MV-4-11 (cell line): ENCODE measurements at places on chromosomes 16 and 17.

DNA sequence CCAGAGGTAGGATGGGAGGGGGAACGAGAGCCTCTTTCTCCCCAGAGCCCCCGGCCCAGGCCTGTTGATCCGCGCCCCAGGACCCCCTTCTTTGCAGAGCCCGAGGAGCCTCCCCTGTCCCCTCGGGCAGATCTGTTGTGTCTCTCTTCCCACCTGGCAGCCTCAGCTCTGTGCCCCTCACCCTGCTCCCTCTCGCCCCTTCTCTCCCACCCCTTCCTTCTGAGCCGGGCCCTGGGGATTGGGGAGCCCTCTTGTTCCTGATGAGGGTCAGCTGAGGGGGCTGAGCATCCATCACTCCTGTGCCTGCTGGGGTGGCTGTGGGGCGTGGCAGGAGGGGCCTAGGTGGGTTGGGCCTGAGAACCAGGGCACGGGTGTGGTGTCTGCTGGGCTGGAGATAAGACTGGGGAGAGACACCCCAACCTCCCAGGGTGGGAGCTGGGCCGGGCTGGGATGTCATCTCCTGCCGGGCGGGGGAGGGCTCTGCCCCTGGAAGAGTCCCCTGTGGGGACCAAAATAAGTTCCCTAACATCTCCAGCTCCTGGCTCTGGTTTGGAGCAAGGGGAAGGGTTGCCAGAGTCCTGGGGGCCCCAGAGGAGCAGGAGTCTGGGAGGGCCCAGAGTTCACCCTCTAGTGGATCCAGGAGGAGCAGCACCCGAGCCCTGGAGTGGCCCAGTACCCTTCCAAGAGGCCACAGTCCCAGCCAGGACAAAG, 65.4 kb downstream of the MRC2 start:
- no peak for DNase-seq

DNA sequence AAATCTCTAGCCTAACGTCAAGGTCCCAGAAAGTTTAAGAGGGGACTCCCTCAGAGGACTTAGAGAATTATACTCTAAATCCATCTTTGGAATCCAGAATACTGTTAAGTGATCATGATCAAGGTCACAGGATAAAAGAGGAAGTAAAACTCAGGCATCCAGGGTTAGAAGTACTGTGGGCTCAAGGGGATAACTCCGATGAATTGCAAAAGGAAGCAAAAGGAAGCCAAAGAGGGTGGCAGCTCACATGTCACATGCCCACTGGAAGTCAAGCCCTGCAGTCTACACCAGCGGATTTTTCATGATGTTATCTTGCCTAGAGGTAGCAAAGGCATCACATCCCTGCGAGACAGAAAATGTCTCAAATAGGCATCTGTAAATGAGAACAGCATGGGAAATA, 3.8 kb downstream of the ZNF821 start:
- peak; percentile 91 for DNase-seq

DNA sequence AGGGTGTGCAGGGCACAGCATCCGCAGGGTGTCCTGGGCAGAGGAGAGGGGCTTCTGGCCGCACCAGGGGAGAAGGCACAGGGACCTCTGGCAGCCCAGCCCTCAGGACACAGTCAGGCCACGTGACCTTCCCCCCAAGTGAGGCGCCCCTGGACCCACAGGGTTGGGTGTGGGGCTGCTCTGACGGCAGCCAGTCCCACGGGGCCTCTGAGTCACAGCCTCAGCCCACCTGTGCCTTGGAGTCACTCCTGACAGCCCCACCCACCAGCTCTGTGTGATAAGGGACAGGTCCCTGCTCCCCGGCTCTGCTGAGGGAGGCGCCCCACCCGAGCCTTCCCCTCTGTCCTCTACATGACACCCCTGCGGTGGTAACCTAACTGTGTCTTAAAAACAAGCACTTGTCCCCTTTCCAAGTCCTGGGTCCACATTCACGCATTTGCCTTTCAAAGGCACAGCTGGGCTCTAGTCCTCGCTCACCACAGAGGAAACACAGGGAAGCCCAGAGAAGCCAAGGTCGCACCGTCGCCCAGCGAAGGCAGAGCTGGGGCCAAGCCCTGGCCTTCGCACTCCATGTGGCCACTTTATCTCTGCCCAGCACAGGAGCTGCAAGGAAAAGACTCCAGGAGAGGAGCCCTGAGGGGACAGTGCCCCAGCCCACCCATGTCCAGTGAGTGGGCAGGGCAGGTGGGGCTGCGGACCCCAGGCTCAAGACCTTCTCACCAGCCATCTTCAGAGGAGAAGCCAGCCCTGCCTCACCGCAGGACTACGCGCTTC, 5.1 kb upstream of the NPTX1 start:
- no peak for DNase-seq

- DNase-seq, result no peak
Measured at GRCh38 chr16:35881654-35882053, 2422.2 kb downstream of the TP53TG3F start.

GRCh38 chr16:27644165-27644564, 94.2 kb downstream of the KATNIP start:
- no peak for DNase-seq
